ENCODE measurements at places on chromosomes 7 and 10. TPM values are rescaled to one million over a fixed set of nuclear protein-coding genes. Genes with fewer than 3 reads are reported as not detected.

PRSS1 gene
- total RNA-seq: not detected

ZNF33A gene
- 32.8 TPM for total RNA-seq

EDRF1 gene
- 20.8 TPM for total RNA-seq

- no peaks in the 10 kb centered on the region for H3K27me3 ChIP-seq
- DNase-seq: no peak
- no peaks in the 10 kb centered on the region for H3K36me3 ChIP-seq
These were observed 43.1 kb downstream of the MINPP1 start for GRCh38 chr10:87547734-87548311.

GRCh38 chr10:58444876-58445275 is 59.7 kb downstream of the TFAM start:
- no peaks in the 10 kb centered on the region for H3K36me3 ChIP-seq
- no peak for DNase-seq
- no peak overlapping the region for H3K4me3 ChIP-seq
- no peaks in the 10 kb centered on the region for H3K4me1 ChIP-seq
- no peaks in the 10 kb centered on the region for H3K27me3 ChIP-seq

DNA sequence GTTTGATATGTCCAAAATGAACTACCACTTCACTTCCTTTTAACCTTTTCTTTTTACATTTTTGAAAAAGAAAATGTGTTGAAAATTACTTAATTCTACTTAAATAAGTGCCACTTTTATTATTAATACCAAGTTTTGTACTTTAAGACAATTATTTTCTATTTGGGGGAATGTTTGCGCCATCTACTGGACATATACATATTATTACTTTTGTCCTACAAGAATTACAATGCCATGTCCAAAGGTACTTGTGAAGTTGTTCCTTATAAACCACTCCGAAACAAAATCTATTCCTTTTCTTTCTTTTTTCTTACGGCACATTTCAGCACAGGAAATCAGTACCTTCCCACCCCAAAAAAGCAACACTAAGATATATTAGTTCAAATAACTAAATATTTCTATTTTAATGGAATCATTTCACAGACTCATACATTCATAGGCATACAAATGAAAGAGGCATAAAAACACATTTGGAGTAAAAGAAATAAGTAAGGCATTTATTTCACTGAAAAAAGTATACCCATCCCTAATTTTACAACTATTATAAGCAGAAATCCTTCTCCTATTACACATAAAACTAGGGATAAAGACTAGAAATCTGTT is 169.9 kb downstream of the RNF133 start:
- no peaks in the 10 kb centered on the region for H3K36me3 ChIP-seq
- no peak for DNase-seq
- H3K27me3 ChIP-seq: no peaks in the 10 kb centered on the region
- H3K4me1 ChIP-seq: no peaks in the 10 kb centered on the region

- H3K27ac ChIP-seq: no peak overlapping the region
- H3K27me3 ChIP-seq: no peaks in the 10 kb centered on the region
- H3K4me3 ChIP-seq: no peak overlapping the region
- no peaks in the 10 kb centered on the region for H3K36me3 ChIP-seq
- H3K4me1 ChIP-seq: no peaks in the 10 kb centered on the region
- no peak for DNase-seq
These were observed 84.2 kb downstream of the FANK1 start for GRCh38 chr10:125980521-125981035.

DNA sequence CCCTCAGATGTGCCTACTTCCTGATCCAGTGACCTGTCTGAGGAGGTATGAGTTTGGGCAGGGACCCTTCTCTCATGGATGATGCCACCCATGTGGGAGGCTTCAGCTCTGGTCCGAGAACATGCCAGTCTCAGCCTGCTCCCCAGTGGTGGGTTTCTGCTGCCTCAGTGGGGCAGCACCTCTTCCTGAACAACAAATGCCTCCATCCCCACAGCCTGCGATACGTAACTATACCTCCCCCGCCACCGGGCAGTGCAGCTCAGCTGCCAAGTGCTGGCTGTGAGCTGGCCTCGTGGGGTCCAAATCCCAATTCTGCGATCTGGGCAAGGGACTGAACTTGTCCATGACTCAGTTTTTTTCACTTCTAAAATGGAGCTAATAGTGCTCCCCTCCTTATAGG is 3.1 kb downstream of the GDF10 start:
- no peaks in the 10 kb centered on the region for H3K36me3 ChIP-seq
- peaks cover 44% of the 10 kb centered on the region for H3K27me3 ChIP-seq
- H3K4me3 ChIP-seq: no peak overlapping the region
